ENCODE measurements at places on chromosomes 7 and 10.

- peak within 1 kb of the TSS; percentile 86 for H3K27ac ChIP-seq
- H3K36me3 ChIP-seq: no peaks in the 10 kb centered on the region
These were observed at the start of gene CTTNBP2 for GRCh38 chr7:117873310-117874190. Gene CTTNBP2 (minus strand): TSS chr7:117873441. CDS start chr7:117873415, 26 bp downstream.

- no peak overlapping the region for H3K27ac ChIP-seq
- H3K36me3 ChIP-seq: no peaks in the 10 kb centered on the region
- no peak overlapping the region for H3K4me3 ChIP-seq
- no peaks in the 10 kb centered on the region for H3K27me3 ChIP-seq
These were observed 52.3 kb upstream of the PIP4K2A start for GRCh38 chr10:22766693-22767092.

DNA sequence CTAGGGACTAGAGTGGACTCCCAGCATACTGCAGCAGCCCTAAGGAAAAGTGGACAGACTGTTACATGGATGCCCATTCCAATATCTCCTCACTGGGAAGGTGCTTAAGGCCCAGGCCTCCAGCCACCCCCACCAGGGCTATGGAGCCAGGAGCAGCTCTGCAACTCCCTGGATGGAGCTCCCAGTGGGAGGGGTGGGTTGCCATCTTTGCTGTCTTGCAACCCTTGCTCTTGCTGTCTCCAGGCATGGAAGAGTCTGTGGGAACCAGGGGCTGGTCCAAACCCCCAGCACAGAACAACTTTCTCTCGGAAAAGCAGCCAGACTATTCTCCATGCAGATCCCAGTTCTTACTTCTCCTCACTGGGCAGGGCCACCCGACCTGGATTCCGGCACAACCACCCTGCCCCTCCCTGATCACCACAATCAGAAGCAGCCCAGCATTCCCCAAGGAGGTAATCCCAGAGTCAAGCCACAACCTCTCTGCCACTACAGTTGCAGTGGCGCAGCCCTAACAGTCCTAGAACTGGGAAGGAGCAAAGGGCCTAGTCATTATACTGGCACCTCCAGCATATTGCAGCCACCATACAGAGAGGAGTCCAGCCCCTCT, 41.8 kb upstream of the ZNF488 start:
- no peak overlapping the region for H3K27ac ChIP-seq
- no peak overlapping the region for H3K4me3 ChIP-seq
- H3K4me1 ChIP-seq: no peaks in the 10 kb centered on the region
- H3K27me3 ChIP-seq: no peaks in the 10 kb centered on the region
- H3K36me3 ChIP-seq: no peaks in the 10 kb centered on the region

GRCh38 chr10:7596356-7596755, 70.4 kb downstream of the ITIH5 start:
- H3K36me3 ChIP-seq: no peaks in the 10 kb centered on the region
- peak overlapping the region; percentile 89 for H3K27ac ChIP-seq
- DNase-seq: no peak
- H3K4me3 ChIP-seq: no peak overlapping the region

DNA sequence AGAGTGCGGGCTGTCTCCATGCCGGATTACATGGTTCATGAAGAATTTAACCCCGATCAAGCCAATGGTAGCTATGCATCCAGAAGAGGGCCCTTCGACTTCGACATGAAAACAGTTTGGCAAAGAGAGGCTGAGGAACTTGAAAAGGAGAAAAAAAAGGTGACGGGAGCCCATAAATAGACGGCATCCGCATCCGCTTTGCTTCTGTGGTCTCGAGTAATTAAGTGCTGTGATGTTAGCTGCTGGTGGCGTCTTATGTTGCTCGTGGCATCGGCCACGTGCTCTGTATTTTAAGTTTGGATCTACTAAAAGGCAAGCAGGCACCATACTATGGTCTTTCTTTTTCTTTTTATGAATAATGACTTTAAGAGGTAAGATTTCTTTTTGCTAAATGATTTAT, 11.1 kb downstream of the C7orf57 start:
- H3K36me3 ChIP-seq: no peaks in the 10 kb centered on the region
- H3K4me3 ChIP-seq: no peak overlapping the region
- H3K27me3 ChIP-seq: no peaks in the 10 kb centered on the region

DNA sequence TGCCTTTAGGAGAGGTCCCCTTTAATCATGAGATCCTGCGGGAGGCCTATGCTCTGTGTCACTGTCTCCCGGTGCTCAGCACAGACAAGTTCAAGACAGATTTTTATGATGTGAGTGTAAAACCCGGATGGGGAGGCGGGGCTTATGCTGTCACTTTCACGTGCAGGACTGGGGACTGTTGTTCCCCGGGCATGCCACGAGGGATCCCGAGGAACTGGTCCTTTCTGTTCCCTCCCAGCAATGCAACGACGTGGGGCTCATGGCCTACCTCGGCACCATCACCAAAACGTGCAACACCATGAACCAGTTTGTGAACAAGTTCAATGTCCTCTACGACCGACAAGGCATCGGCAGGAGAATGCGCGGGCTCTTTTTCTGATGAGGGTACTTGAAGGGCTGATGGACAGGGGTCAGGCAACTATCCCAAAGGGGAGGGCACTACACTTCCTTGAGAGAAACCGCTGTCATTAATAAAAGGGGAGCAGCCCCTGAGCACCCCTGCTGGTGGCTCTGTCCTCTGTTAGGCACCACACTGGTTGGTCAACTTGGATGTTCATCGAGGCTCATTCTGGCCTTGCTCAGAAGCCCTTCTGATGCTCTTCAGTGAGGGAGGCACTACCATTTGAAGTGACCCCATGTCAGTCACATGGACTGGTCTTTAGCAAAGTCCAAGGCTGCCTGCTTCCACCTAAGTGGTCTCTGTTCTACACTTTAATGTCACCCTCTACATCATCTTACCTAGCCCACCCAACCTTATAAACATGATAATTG, 2.8 kb downstream of the COPS6 start:
- H3K27ac ChIP-seq: no peak overlapping the region
- DNase-seq: no peak
- peaks cover 50% of the 10 kb centered on the region for H3K4me1 ChIP-seq

GRCh38 chr10:75924309-75924902, 493.0 kb downstream of the LRMDA start:
- H3K27me3 ChIP-seq: no peaks in the 10 kb centered on the region
- no peak for DNase-seq
- no peak overlapping the region for H3K4me3 ChIP-seq
- no peaks in the 10 kb centered on the region for H3K36me3 ChIP-seq

GRCh38 chr10:7665767-7666166, 999 bp downstream of the ITIH5 start:
- H3K4me3 ChIP-seq: peak overlapping the region; percentile 67
- peak overlapping the region; percentile 75 for H3K27ac ChIP-seq
- DNase-seq: no peak
- H3K36me3 ChIP-seq: no peaks in the 10 kb centered on the region

- DNase-seq: no peak
- H3K4me1 ChIP-seq: peaks cover 69% of the 10 kb centered on the region
- peak overlapping the region; percentile 76 for H3K27ac ChIP-seq
- H3K4me3 ChIP-seq: no peak overlapping the region
- H3K27me3 ChIP-seq: no peaks in the 10 kb centered on the region
- H3K36me3 ChIP-seq: peaks cover 40% of the 10 kb centered on the region
These were observed 3.2 kb upstream of the ATP6V1F start for GRCh38 chr7:128859232-128860157.

DNA sequence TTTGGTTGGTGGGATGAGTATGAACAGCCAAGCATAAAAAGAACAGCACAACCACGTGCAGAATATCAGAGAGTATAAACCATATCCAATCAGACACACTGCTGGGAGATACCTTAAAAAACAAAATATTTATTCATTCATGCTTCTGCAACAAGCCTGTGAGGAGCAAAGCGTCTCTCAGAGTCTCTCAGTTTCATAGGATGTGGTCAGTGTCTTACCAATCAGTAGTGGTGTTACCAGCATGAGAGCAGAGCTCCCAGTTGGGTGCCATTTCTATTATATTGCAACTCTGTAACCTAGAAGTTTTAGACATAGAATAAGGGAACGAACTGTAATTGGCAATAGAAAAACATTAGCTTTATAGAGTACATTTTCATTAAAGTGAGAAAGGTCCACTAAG, 445.9 kb upstream of the LRRN3 start:
- H3K27ac ChIP-seq: no peak overlapping the region
- no peak for DNase-seq
- H3K36me3 ChIP-seq: no peaks in the 10 kb centered on the region
- H3K4me1 ChIP-seq: no peaks in the 10 kb centered on the region
- H3K27me3 ChIP-seq: no peaks in the 10 kb centered on the region
- no peak overlapping the region for H3K4me3 ChIP-seq

DNA sequence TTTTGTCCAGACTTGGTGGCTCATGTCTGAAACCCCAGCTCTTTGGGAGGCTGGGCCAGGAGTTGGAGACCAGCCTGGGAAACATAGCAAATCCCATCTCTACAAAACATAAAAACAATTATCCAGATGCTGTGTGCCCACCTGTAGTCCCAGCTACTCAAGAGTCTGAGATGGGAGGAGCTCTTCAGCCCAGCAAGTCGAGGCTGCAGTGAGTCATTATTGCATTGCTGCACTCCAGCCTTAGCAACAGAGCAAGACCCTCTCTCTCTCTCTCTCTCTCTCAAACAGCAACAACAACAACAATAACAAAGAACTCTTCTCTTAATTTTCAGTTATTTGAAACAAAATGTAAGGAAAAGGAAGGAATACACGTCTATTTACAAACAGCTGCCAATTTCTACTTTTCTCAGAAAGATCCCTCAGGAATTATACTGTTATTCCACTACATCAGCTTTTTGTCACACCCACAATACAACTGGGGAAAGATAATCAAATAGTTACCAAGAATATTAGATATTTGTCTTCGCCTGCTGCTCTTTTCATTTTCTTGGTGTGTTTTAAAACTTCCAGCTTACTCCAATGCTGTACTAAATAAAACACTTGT, 5.1 kb upstream of the TSPAN12 start:
- H3K27me3 ChIP-seq: no peaks in the 10 kb centered on the region
- H3K4me3 ChIP-seq: no peak overlapping the region
- H3K4me1 ChIP-seq: peaks cover 9% of the 10 kb centered on the region
- H3K27ac ChIP-seq: no peak overlapping the region
- H3K36me3 ChIP-seq: no peaks in the 10 kb centered on the region
- DNase-seq: no peak

GRCh38 chr10:323651-324293, 188.5 kb downstream of the ZMYND11 start:
- H3K36me3 ChIP-seq: peaks cover 33% of the 10 kb centered on the region
- peaks cover 12% of the 10 kb centered on the region for H3K4me1 ChIP-seq
- no peaks in the 10 kb centered on the region for H3K27me3 ChIP-seq
- DNase-seq: peak; percentile 97
- peak overlapping the region; percentile 67 for H3K27ac ChIP-seq
- H3K4me3 ChIP-seq: peak overlapping the region; percentile 37

DNA sequence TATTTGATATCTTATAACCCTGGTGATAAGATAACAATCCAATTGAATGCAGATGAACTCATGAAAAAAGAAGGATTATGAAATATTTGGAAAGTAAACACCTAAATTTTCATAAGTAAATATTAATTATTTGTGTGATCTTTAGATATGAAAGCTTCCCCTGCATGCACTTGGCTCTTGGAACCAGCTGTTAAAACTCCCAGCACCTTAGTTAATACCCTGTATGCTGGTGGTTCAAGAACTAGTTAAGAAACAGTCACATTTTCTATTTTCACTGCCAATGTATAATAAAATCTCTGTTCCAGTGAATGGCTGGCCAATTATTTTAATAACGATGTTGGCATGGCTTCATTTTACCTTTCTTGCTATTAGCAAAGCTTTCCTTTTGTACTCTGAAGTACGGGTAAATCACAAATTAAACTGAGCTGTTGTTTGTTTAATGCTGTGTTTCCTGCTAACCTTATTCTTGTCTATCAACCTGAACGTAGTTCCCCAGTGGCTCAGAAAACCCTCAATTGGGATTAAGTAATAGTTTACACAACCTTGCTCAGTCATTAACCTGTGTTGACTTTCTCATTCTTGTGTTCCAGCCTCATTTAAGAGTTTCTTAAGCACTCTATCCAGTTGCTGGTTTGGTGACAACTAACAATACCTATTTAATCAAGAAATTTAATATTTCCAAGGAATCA, 38.9 kb downstream of the MET start:
- H3K4me1 ChIP-seq: peaks cover 12% of the 10 kb centered on the region
- H3K27me3 ChIP-seq: no peaks in the 10 kb centered on the region
- no peak overlapping the region for H3K4me3 ChIP-seq
- no peak for DNase-seq
- no peak overlapping the region for H3K27ac ChIP-seq

GRCh38 chr10:102159051-102159597, 6.9 kb downstream of the NOLC1 start:
- H3K4me3 ChIP-seq: no peak overlapping the region
- H3K27ac ChIP-seq: no peak overlapping the region
- H3K4me1 ChIP-seq: peaks cover 12% of the 10 kb centered on the region
- no peaks in the 10 kb centered on the region for H3K27me3 ChIP-seq
- H3K36me3 ChIP-seq: peaks cover 67% of the 10 kb centered on the region

GRCh38 chr10:95341716-95342130, 50.9 kb upstream of the PDLIM1 start:
- peak overlapping the region; percentile 29 for H3K27ac ChIP-seq
- H3K4me3 ChIP-seq: no peak overlapping the region
- H3K4me1 ChIP-seq: peaks cover 51% of the 10 kb centered on the region
- no peak for DNase-seq
- H3K27me3 ChIP-seq: no peaks in the 10 kb centered on the region

DNA sequence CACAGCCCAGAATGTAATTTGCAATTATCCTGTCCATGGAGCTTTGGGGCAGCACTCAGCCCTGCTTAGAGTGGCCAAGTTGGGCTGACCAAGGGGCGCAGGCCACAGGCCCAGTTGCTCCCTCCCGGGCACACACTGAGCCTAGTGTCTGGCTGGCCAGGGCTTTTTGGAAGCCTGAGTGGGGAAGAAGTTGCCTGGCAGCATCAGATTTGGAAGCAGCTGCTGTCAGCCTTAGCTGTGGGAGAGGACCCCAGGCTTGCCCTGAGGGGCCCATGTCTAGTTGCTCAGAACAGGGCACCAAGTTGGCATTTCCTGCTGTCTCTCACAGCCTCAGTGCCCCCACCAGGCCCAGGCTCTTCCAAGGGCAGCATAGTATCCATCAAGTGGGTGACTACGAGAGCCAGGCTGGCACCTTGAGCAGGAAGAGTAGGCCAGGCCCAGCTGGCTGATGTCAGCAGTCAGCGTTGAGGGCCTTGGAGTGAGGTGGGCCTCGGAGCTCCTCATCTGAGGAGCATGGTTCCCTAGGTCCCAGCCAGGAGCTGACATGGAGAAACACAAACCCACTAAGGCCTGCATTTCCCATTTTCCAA, 14.4 kb downstream of the ANTXRL start:
- no peaks in the 10 kb centered on the region for H3K36me3 ChIP-seq
- no peak overlapping the region for H3K4me3 ChIP-seq
- H3K27me3 ChIP-seq: no peaks in the 10 kb centered on the region
- H3K27ac ChIP-seq: no peak overlapping the region
- no peak for DNase-seq

DNA sequence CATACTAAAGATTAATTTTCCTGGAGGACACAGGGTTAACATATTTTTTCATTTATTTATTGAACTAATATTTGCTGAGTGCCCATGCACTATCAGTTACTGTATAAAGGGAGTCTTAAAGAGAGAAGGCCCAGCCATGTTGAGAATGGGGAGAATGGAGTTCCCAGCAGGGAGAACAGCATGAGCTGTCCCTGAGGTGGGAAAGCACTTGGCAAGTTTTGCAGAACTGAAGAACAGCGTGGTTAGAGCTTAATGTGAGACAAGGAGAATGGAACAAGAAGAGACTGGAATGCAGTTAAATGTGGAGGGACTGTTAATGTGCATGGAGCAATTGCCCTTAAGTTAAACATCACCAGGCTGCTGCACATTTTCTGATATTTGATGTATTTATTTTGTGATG, 435.4 kb downstream of the SUGCT start:
- H3K27me3 ChIP-seq: no peaks in the 10 kb centered on the region
- H3K4me3 ChIP-seq: no peak overlapping the region
- no peak for DNase-seq

GRCh38 chr10:32123021-32123420, 66.8 kb upstream of the KIF5B start:
- no peak overlapping the region for H3K4me3 ChIP-seq
- H3K27ac ChIP-seq: no peak overlapping the region
- H3K27me3 ChIP-seq: no peaks in the 10 kb centered on the region
- H3K36me3 ChIP-seq: no peaks in the 10 kb centered on the region
- DNase-seq: no peak
